ENCODE measurements at places on chromosomes 11 and 22.

DNA sequence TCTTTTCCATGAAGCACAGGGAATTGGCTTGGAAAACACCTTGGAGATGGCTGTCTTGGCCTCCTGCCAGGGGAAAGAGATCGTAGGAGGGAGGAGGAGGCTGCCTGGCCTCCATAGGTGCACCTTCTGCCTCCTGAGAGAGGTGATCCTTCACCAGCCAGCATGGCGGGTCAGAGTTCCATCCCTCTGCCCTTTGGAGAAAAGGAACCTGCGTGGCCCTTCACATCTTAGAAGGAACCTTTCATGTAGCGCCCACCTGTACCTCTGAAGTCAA, 58.2 kb upstream of the DRD2 start:
- DNase-seq, result no peak

GRCh38 chr11:72377596-72377995, 56.7 kb downstream of the CLPB start:
- DNase-seq, result no peak

- no peak for DNase-seq
These were observed 13.0 kb upstream of the MRPL11 start for GRCh38 chr11:66451663-66452062.

DNA sequence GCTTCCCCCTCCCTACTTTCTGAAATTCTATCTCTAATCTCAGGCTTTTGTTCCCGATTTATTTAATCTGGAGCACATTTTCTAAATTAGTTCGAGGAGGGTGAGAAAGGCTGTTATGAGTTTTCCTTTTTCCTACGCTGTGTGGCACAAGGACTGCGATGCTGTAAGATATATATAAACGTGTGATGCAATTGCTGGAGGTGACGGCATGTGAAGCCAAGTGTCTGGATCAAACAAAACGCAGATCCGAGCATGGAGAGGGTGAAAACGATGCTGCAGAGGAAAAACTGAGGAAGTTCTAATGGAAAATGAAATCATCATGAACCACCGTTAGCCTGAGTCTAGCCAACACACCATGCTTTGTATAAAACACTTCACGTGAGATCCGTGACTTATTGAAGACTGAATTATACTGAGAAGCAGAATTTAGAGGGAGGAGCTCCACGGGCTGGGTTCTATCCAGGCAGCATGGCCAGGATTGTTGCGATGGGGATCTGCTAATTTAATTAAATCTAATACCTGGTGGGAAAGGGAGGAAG, 4.4 kb downstream of the PKNOX2 start:
- DNase-seq, result no peak

GRCh38 chr11:45646275-45646927, 19.0 kb downstream of the CHST1 start:
- DNase-seq, result no peak

Measured in mucosa of gallbladder (tissue), 1 donor.